Stimulated activated CD4-positive, alpha-beta T cell treated with anti-CD3 and anti-CD28 coated beads, Interleukin-1b, Interleukin-23, amount 100 ng/mL, for 1 hour (primary cell): ENCODE measurements at places on chromosomes 4 and X.

DNA sequence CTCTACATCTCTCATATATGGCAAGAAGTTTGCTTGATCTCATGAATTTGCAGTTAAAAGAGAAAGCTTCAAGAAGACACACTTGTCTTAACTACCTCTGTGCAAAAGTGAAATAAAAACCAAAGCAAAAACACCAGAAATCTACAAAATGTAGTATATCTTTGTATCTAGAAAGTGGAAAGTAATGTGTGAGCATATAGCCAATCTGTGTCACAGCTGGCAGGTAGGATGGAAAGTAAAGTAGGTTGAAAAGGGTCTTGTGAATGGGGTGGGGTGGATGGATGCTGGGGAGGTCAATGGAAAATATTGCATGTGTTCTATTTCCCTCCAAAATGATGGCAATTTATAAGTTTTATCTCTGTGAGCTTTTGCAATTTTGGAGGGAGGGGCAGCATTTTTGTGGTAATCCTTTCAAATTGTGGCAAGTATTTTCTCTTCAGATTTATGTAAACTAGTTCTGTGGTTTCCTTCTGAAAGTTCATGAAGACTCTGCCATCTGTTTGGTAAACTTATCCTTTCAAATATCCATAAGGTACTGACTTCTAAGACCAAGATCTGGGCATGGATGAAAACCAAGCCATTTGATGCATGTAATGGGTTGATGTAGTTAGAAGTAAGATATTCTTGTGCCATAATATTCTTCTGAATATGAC is 215.9 kb upstream of the GIMD1 start:
- no peak for DNase-seq

DNA sequence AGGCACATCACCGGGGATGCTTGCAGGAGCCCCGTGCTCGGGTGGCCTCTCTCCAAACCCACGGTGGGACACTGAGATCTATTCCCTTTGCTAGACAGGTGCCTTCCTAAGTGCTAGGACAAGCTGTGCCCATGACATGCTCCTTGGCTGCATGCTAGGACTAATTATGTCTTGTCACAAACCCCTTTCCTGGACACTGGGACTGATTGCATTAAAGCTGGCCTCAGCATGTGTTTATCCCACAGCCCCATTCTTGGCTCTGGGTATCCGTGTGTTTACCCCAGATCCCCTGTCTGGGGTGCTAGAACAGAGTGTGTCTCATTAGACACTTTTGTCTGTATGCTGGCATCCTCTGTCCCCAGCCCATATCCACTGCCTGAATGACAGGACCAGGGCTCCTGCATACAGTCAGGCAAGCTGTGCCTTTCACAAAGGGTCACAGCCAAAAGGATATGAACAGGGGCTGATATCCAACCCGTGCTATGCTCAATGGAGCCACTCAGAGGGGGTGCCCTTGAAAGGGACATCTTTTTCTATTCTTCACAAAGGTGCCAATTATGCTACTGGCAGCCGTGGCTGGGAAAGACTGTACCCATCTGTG is 9.2 kb upstream of the IQSEC2 start:
- DNase-seq = no peak

GRCh38 chrX:99301990-99302389 is 1108.1 kb downstream of the PCDH19 start:
- no peak for DNase-seq

DNA sequence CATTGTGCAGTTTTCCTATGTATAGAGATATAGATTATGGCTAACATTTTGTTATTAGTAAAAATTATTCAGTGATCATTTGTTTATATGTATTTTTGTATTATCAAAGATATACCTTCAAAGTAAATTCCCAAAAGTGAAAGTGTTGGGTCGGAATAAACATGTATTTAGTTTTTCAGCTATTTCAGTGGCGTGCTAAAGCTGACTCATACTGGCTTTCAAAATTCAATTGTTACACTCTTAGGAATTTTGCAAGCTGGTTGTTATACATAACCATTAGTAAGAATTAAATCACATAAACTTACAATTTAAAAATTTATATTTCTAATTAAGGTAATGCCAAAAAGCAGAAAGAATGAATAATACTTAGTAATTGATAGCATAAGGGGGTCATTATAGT is 288.4 kb upstream of the NRK start:
- no peak for DNase-seq

DNA sequence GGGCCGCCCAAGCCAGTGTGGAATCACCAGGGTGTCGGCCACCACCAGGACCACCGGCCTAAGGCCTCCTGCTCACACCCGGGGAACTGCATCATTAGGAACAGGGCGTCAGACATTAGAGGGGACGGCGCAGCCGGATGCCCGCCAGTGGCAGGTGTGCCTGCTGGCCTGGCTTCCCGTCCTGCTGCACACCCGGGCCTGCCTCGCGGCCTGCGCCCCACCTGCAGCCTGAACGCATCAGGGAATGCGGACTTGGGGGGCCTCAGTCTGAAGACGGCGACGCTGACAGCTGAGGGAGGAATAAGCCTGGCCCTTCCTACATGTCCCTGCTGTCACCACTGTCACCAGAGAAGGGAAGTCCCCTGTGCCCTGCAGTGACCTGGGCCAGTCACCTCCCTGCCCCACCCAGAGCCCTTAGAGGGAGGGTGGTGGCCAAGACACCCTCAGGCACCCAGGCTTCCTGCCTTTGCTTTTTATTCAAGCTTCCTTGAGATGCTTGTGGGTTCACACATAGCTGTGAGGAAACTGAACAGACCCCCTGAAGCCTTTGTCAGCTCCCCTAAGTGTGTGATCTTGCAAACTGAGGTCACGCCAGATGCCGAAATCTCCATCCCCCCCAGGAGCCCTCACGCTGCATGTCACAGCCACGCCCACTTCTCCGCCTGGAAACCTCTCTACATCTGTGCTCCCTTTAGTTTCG is 3.2 kb downstream of the DGKQ start:
- no peak for DNase-seq

DNA sequence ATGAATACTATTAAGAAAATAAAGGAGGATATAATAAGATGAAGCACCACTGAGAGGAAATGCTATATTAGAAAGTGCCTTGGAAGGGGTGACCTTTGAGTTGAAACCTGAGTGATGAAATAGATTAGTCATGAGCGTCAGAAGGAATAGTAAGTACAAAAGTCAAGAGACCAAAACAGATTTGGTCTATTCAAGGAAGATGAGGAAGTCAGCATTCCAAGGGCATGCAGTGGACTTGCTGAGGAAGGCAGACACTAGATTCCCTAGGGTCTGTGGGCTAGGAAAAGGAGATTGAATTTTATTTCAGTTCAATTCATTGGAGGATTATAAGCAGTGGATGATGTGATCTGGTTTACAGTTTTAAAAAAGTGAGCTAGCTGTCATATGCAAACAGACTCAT is 73.0 kb upstream of the WDFY3 start:
- DNase-seq = no peak
